ENCODE measurements at places on chromosomes 3 and 15.

DNA sequence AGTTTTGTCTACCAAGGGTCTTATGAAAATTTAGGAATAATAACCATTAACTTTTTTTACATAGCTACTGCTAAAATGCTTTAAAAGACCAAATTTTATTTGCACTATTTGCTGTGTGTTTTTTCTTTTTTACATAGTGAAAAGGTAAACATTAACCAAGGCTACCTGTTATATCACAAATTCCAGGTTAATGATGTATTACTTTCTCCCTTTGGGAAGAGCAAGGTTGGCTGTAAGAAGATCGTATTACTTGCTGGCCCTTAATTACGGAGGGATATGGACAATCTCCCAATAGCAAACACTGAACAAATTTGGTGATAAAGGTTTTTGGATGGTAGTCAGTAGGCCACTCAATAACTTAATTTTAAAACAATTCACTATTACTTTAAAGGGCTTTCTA, 22.4 kb downstream of the LRRC58 start:
- DNase-seq, result no peak

DNA sequence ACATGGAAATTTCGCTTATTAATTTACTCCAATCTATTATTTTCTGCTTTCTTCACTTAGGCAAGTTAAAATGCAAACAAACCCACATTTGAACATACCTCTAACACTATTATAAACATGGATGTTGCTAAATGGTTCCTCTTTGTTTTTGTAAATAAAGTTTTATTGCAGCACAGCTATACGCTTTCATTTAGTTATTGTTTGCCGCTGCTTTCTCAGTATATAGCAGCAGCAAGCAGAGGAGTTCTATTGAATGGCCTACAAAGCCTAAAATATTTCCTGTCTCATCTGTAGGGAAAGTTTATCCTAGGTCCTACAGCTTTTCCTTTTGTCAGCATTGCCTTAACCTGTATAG, 7.9 kb upstream of the CHD2 start:
- no peak for DNase-seq

GRCh38 chr3:44995142-44995770, 19.2 kb downstream of the EXOSC7 start:
- DNase-seq, result no peak

DNA sequence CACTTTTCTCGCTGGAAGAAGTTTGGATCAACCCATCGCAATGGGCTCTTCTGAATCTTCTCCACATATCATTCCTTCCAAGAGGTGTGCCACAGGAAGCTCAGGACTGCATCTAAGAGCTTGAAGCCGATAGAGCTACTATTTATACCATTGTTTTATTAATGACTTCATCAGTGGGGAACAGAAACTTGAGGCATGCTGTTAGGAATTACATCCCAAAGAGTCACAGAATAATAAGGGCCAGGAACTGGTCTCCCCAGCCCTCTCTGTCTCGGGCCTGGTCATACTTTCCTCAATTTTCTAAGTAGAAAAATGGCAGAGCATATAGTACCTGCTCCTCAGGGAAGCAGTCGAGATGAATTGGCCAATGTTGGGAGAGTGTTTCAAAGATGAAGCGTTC, 16.9 kb upstream of the C15orf61 start:
- DNase-seq, result no peak
